T-helper 2 cell (primary cell): ENCODE measurements at places on chromosomes 13 and 19.

DNA sequence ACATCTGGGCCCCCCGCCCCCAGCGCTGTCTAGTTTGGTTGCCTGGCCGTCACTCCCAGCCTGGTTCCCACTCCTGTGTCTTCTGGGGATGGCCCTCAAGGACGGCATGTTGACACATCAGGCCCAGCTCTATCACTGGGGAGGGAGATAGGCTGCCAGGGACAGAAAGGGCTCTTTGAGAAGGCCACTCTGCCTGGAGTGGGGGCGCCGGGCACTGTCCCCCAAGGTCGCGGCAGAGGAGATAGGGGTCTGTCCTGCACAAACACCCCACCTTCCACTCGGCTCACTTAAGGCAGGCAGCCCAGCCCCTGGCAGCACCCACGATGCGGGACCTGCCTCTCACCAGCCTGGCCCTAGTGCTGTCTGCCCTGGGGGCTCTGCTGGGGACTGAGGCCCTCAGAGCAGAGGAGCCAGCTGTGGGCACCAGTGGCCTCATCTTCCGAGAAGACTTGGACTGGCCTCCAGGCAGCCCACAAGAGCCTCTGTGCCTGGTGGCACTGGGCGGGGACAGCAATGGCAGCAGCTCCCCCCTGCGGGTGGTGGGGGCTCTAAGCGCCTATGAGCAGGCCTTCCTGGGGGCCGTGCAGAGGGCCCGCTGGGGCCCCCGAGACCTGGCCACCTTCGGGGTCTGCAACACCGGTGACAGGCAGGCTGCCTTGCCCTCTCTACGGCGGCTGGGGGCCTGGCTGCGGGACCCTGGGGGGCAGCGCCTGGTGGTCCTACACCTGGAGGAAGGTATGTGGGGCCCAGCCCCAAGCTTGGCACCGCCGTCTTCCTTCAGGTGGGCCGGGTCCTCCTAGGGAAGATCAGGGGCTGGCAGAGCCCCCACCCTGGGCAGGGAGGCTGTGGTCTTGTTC, at the start of gene AMH:
TSS of gene AMH (plus strand) at position 314 of the 857 bp plus-strand sequence. CDS start at position 324, 10 bp downstream.
- no peak for DNase-seq

- DNase-seq = no peak
These were observed 3.4 kb downstream of the PVR start for GRCh38 chr19:44647144-44647543.

- no peak for DNase-seq
These were observed 506.6 kb downstream of the EFNB2 start for GRCh38 chr13:106028911-106029310.

DNA sequence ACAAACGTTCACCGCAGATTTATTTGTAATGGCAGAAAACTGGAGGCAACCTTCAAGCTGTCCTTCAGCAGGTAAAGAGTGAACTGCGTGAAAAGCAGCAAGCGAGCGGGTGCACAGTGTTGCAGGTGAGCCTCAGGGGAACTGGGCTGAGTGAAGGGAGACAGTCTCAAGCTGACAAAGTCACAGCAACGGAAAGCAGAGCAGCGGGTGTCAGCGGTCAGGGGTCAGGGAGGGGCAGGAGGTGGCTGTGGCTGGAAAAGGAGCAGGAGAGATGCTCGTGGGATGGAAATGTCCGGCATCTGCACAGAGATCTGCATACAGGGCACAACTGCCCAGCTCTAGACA, 8.5 kb upstream of the RASA3 start:
- DNase-seq = no peak

DNA sequence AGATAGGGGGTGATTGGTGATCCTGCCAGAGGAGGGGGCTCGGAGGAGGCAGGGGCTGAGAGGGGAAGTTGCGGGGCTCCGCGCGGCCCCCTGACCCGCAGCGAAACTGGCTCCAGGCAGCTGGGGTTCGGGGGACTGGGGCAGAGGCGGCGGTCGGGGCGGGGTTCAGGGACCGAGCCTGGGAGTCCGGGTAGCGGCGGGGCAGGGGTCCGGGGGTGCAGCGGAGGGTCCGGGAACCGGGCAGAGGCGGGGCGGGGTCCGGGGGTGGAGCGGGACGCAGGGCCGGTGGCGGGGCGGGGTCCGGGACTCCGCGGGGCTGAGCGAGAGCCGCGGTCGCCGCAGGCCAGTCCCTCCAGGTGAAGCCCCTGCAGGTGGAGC, 1.2 kb downstream of the MADCAM1 start:
- DNase-seq = no peak
